ENCODE measurements at places on chromosomes 3 and 15. TPM values are rescaled to one million over a fixed set of nuclear protein-coding genes. Genes with fewer than 3 reads are reported as not detected.

DNA sequence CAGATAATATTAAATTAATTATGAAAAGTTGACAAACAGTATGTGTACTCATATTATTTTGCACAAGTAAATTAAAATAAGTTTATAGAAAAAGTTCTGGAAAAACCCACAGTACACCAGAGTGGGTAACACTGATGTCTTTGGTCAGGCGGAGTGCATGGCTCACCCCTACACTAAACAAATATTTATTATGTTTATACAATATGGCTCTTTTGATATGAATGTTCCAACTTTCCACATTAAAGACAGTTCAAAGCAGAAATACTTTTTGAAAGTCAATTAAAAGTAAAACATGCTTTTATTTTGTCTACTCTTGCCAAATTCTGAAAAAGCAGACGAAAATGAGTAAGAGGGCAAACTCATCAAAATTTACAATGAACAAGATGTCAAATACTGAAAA, 56.2 kb upstream of the DCBLD2 start:
- DNase-seq, result no peak
- H3K36me3 ChIP-seq, result no peaks in the 10 kb centered on the region
- no peak overlapping the region for H3K4me3 ChIP-seq

Gene FBXO22
- total RNA-seq, result 22.0 TPM

Gene CYP11A1
- total RNA-seq, result 14.3 TPM

DNA sequence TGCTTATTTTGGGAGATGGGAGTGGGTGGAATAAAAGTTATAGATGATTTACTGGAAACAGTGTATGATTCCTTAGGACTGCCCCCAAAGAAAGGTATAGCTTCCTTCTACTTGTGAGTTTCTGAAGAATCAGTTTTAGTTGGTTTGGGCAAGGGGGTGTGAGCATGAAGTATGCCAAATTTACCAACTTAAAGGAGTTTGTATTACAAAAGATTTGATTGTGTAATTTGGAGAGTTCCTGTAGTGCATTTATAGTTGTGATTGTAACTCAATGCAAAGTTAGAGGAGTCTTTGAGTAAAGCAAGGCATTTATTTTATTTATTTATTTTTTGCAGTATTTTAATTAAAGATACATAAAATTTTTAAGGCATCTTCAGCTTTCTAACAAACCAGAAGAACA, 42.8 kb downstream of the TSC22D2 start:
- H3K4me1 ChIP-seq, result peaks cover 62% of the 10 kb centered on the region
- H3K27ac ChIP-seq, result no peak overlapping the region
- H3K27me3 ChIP-seq, result no peaks in the 10 kb centered on the region
- H3K4me3 ChIP-seq, result no peak overlapping the region

- DNase-seq, result no peak
- no peaks in the 10 kb centered on the region for H3K27me3 ChIP-seq
- no peak overlapping the region for H3K27ac ChIP-seq
- no peak overlapping the region for H3K4me3 ChIP-seq
- H3K4me1 ChIP-seq, result peaks cover 3% of the 10 kb centered on the region
These were observed 3.0 kb downstream of the TMEM207 start for GRCh38 chr3:190446573-190447279.

DNA sequence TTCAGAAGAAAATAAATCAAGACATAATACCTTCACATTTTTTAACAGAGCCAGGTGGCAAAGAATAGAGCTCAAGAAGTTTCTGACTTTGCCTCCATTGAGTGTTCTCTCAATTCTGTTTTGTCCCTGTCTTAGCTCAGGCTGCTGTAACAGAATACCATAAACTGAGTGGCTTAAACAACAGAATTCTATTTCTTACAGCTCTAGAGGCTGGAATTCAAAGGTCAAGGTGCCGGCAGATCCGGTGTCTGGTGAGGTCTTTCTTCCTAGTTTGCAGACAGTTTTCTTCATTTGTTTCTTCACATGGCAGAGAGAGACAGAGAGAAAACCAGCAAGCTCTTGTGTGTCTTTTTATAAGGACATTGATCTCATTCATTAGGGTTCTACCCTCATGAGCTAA, 25.6 kb downstream of the IQCH start:
- no peaks in the 10 kb centered on the region for H3K4me1 ChIP-seq
- no peaks in the 10 kb centered on the region for H3K27me3 ChIP-seq
- no peak overlapping the region for H3K27ac ChIP-seq
- no peak for DNase-seq
